ENCODE measurements at places on chromosomes 12 and 14. TPM values are rescaled to one million over a fixed set of nuclear protein-coding genes. Genes with fewer than 3 reads are reported as not detected.
A peak's percentile ranks its signal among the peaks of the same experiment; 100 is the strongest.

DNA sequence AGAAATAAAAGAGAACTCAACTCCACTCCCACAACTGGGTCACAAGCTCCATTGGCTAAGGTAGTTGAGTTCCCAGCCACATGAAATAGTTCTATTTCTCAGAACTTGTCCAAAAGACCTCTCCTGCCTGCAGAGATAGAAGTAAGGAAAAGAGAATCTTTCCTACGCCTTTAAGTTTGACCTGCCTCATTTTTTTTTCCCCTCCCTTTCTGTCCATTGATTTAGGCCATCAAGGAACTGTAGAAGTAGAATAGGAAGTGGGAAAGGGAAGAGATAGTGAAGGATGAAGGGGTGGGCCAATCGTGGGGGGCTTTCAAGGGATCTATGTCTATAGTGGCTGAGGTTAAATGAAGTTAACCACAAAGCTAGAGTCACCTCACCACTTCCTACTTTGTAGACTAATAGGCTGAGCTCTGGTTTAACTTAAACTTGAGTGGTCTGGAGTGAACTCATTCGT lies 13.9 kb upstream of the NUDT4 start:
- peak overlapping the region; percentile 89 for H3K27ac ChIP-seq
- H3K36me3 ChIP-seq = no peaks in the 10 kb centered on the region
- no peaks in the 10 kb centered on the region for H3K27me3 ChIP-seq

DNA sequence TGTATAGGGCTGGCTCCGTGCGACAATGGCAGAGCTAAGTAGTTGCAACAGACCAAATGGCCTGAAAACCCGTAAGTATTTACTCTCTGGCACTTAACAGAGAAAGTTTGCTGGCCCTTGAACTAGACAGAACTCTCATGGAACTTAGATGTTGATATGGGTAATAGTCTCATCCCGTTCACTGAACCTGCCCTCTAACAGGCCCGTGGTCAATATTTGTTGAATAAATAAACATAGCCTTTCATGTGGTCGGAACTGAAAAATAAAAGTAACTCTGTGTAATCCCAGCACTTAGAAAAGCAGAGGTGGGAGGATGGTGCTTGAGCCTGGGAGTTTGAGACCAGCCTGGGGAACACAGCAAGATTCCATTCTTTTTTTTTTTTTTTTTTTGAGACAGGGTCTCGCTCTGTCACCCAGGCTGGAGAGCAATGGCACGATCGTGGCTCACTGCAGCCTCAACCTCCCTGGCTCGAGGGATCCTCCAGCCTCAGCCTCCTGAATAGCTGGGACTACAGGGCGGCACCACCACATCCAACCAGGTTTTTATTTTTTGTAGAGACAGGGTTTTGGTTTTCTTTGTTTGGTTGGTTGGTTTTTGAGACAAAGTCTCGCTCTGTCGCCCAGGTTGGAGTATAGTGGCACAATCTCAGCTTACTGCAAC lies 29.7 kb downstream of the KDM2B start:
- H3K4me3 ChIP-seq = no peak overlapping the region
- no peak overlapping the region for H3K27ac ChIP-seq

DNA sequence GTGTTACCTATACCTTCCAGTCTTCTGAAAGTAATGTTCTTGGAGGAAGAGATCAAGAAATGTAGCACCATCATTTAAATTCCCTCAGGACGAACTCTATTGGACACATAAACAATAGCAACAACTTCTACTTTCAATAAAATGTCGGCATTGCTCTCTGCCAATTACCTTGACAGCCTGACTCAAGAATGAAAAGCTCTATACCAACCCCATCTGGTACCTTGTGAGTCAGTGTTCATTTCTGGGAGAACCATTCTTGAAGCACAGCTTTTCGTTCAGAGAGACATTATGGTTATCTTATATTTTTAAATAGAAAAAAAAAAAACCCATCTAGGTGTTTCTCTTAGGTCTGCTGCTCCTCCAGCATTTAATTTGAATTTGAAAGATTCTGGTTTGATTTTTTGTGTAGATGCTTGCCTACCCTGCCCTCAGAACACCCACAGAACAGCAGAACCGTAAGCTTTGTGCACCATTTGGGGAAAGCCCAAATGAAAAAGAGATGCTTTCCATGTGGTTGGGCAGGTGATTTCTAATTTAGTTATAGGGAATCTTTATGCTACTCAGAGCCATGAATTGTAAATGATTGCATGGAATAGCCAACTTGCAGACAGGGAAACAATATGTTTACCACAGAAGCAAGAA lies 156.0 kb downstream of the SAMD4A start:
- DNase-seq = peak; percentile 42
- peaks cover 29% of the 10 kb centered on the region for H3K4me1 ChIP-seq
- no peak overlapping the region for H3K27ac ChIP-seq
- no peaks in the 10 kb centered on the region for H3K36me3 ChIP-seq
- no peak overlapping the region for H3K4me3 ChIP-seq

- peaks cover 86% of the 10 kb centered on the region for H3K4me1 ChIP-seq
- H3K27ac ChIP-seq = peak overlapping the region; percentile 90
- no peaks in the 10 kb centered on the region for H3K27me3 ChIP-seq
Observed at GRCh38 chr14:68785534-68786490, 7.1 kb downstream of the ZFP36L1 start.

The RND1 gene
- 2.5 TPM for total RNA-seq

DNA sequence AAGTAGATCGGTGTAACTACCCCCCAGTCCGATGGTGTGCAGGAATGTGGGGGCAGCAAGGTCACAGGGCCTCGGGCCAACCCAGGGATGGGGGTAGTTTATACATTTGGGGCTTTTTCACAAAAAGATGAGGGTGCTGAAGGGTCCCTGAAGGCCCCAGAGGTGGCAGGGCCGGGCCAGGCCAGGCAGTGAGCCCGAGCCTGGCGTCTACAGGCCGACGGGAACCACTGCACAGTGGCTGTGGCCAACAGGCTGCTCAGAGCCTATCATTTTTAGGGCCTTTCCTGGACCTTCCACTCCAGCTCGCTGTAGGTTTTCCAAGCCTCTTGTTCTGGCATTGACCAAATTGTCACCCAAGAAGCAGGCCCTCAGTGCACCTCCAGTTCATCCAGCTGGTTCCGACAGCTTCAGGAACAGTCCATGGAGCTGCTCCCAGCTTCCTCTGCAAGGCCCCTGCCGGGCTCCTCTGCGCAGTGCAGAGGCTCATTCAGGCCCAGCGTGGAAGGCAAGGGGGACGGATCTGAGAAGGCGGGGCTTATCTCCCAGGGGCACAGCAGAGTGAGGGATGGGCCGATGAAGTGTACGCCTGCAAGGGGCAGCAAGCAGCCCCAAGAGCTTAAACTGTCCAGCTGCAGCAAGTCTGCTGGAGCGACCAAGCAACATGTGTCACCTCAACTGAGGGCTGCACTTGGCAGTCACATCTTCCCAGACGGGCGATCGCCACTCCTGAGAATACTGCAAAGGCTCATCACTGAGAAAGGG lies 13.9 kb downstream of the CDCA4 start:
- DNase-seq = no peak
- H3K4me3 ChIP-seq = no peak overlapping the region
- H3K27ac ChIP-seq = no peak overlapping the region
- H3K36me3 ChIP-seq = peaks cover 31% of the 10 kb centered on the region

DNA sequence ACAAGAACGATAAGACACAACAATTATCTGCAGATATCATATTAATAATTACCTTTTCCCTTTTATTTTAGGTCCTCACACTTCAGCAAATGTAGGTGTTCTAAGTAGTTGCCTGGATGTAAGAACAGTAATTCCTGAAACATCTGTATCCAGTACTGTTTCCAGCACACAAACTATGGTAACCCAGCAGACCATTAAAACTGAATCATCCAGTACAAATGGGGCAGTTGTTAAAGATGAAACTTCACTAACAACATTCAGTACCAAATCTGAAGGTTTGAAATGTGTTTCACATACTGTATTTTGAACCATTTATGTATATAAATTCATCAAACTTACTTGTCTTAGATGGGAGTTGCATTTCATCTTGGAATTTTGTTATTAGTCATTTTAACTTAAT lies 31.0 kb downstream of the HCFC2 start:
- H3K4me3 ChIP-seq = no peak overlapping the region
- H3K27me3 ChIP-seq = no peaks in the 10 kb centered on the region
- DNase-seq = no peak
- peaks cover 39% of the 10 kb centered on the region for H3K36me3 ChIP-seq

All from activated CD8-positive, alpha-beta T cell treated with anti-CD3 and anti-CD28 coated beads, Interleukin-2, amount 10 ng/mL, durations not matched to agents 7 days and 5 days (primary cell).